C1 segment of cervical spinal cord (tissue), 14 donors: ENCODE measurements at places on chromosomes 16 and 17.

- DNase-seq = no peak
Observed at GRCh38 chr16:85950136-85950918, 51.4 kb downstream of the IRF8 start.

GRCh38 chr17:64315032-64315490, 52.0 kb upstream of the TEX2 start:
- DNase-seq = no peak

DNA sequence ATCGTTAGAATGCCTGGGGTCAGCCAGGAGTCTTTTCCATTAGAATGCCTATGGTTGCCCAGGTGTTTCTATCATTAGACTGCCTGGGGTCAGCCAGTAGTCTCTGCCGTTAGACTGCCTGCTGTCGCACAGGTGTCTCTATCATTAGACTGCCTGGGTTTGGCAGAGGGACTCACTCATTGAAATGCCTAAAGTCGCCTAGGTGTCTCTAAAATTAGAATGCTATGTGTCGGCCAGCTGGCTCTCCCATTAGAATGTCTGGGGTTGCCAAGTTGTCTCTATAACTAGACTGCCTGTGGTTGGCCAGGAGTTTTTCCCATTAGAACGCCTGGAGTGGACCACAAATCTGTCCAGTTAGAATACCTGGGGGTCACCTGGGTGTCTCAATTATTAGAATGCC, 2266.5 kb downstream of the TP53TG3F start:
- DNase-seq = no peak

DNA sequence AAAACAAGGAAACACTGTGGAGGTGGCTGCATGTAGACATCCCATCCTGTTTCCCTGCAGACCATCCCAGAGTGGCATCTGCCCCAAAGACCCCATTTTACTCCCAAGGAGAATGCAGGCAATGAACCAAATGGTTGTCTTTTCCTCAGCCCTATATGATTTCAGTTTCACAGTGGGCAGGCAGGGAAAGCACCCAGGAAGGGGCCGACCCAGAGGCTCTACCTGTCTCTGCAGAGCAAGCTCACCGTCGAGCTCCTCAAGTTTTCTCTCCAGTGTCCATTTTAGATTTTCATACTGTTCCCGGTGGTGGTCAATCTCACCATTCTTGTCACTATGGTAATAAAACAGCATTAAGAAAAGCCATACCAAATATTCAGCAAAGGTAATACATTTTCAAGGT, 14.6 kb downstream of the CCDC57 start:
- DNase-seq = no peak

GRCh38 chr16:68728523-68728922, 8.6 kb upstream of the CDH1 start:
- no peak for DNase-seq

- DNase-seq = no peak
Observed at GRCh38 chr16:10086620-10087019, 95.6 kb downstream of the GRIN2A start.

DNA sequence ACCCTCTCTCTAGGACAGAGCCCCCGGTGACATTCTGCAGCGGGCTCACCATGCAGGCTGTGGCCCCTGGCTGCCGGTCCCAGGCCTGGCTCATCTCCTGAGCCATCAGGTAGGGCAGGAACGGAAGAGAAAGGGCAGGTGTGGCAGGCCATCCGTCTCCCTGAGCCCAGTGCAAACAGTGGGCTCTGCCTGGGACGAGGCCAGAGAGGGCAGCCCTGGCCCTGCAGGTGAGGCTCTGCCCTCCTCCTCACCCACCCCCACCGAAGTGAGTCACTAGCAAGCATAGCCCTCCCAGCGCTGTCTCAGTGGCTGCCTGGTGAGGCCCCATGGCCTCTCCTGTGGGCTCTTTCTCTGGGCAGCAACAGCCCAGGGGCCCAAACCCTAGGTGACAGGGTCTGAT, 14.5 kb downstream of the OTOP3 start:
- DNase-seq = no peak

DNA sequence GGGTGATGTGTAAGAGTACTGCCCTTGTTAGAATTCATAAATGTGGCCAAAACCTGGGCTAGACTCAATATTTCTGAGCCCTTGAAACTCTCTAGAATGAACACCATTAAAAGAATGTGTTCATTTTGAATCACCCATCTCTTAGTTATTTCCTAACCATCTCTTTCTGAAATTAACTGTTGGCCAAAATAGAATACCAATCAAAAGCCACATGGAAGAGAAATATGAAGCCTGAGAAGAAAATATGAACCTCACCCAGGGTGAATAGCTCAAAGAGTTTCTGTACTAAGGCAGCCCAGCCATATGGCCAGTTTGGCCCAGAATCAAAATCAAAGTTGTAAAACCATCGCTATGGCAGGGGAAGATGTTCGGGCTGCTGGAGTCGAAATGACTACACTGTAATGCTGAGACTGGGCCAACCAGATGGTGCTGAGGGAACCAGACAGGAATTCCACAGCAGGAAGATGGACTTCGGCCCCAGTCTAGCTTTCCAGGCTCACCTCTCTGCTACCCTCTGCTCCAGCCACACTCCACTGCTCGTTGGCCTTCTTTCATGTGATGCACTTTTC, 154.3 kb upstream of the ZFHX3 start:
- no peak for DNase-seq

- DNase-seq = no peak
Observed at GRCh38 chr16:10612649-10613179, 32.3 kb upstream of the EMP2 start.

DNA sequence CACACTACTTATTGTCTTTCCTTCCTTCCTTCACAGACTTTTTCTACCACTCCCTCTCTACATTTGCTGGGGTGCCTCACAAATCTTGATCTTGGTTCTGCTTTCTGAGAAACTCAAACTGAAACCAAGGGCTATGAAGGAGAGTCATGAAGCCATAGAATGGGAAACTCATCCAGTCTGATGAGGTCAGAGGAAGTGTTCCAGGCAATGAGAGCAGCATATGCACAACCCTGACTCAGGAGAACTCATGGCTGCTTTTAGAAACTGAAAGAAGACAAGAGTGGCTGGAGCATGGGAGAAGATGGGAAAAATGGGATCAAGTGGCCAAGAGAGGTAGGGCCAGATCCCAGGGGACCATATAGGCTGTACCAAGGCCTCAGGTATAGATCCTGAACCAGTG, 130.0 kb upstream of the TOX3 start:
- no peak for DNase-seq

DNA sequence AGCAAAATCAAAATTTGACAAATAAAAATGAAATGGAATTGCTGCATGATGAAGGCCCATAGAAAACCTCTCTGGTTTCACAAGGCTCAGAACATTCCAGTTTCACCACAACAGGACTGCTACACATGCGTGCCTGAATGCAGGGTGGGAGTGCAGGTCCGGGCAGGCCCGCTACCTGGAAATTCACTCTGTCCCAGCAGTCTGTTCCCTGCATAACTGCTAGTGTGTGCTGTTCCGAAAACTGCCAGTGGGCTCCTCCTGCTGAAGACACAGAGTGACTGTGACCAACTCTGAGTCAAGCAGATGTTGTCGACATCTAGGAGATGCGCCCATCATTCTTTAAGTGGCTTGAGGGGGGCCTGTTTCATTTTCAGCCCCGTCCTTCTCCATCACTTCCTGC, 284.8 kb upstream of the MAF start:
- DNase-seq = no peak

GRCh38 chr17:69597898-69598692, 183.6 kb downstream of the MAP2K6 start:
- DNase-seq = no peak

- no peak for DNase-seq
Observed at GRCh38 chr16:20610211-20610891, 34.2 kb upstream of the ACSM2B start.

- DNase-seq = no peak
Observed at GRCh38 chr17:41308918-41309359, at the start of gene KRTAP16-1. TSS of gene KRTAP16-1 (minus strand) at chr17:41309309. CDS start at chr17:41309253, 56 bp downstream.

GRCh38 chr17:10019941-10020451, 114.9 kb upstream of the RCVRN start:
- DNase-seq = no peak
